Stimulated activated CD4-positive, alpha-beta T cell treated with anti-CD3 and anti-CD28 coated beads, Interleukin-4, amount 100 ng/mL, for 24 hours (primary cell): ENCODE measurements at places on chromosomes 11 and 22.

DNA sequence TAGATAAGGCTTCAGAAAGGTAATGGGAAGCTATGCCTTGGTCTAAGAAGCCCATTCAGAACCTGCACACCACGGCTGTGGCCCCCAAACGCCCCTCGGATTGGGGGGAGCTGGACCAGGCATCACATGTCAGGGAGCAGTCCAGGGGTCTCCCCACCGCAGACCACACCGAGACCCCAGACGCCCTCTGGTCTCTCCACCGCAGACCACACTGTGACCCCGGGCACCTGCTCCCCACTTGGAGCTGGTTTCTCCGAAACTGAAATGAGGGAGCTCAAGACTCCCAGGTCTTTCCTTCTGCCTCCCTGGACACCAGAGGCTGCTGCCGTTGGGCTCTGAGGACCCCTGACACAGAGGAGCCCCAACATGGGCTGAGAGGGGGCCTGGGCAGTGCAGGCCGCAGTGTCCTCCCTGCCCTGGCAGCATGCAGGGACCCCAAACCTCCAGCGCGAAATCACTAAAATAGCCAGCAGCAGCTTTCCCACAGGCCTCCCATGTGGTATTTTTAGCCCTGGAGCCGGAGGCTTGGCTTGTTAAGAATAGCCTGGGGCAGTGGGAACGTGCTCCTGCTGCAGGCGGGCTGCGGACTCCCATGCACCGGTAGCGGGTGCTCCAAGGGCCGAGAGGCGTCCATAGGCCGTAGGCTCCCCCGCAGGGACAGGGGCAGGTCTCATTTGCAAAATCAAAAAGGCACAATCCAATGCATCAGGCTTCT, 7.7 kb downstream of the LINC01488 start:
- DNase-seq = no peak

GRCh38 chr11:5809905-5810795, 1.4 kb downstream of the OR52N2 start:
- no peak for DNase-seq

DNA sequence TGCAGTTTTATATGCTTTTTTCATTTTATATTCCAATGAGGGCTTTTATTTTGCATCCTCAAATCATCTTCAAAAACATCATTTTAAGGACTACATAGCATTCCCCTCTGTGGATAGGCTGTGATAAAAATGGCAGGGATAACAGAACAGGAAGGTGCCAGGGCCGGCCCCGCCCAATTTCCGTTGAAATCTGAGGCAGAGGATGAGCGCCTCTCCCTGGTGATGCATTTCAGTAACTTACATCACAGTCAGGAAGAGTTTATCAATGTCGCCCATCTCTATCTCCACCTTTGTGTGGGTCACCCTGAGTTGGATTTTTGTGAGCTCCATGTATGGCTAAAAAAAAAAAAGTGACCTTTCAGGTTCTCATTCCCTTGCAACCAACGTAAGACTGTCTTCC, 201.6 kb downstream of the DSCAML1 start:
- DNase-seq = no peak

- DNase-seq = no peak
Measured at GRCh38 chr11:72014761-72015320, 16.1 kb downstream of the IL18BP start.

DNA sequence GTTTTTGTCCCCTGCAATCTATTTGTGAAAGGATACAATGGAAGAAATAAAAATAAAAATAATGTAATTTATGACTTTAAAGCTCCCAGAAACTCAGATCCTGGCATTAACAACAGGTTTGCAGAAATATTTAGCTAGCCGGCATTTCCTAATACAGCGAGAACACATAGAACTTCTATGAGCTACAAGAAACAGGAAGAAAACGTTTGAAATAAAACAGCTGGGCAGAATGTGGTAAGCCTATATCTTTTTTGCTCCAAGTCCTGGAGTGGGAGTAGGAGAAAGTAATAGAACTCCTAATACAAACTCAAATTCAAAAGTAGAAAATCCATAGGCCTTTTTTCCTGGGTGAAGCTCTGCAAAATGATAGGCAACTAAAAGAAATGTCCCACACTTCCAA, 29.6 kb upstream of the FIBIN start:
- DNase-seq = no peak
